ENCODE measurements at places on chromosomes 2 and 18.

DNA sequence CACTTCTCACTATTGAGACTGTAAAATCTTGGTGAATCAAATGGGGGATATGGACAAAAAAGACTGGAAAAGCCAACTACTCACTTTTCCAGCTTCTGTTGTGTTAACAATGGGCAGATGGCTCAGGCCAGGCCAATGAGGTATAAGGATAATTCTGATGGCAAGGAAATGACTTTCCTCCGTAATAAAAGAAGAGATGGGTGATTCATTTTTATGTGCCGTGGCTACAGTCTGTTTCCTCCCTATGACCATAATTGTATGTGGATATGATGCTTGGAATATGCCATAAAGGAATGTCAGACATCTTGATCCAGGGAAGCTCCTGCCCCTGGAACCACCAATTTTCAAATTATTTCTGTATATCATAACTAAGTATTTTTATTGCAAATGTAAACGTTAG is 406.8 kb downstream of the CCDC85A start:
- DNase-seq, result no peak

GRCh38 chr2:42494355-42495233 is 812 bp upstream of the KCNG3 start:
- DNase-seq, result peak; percentile 37

DNA sequence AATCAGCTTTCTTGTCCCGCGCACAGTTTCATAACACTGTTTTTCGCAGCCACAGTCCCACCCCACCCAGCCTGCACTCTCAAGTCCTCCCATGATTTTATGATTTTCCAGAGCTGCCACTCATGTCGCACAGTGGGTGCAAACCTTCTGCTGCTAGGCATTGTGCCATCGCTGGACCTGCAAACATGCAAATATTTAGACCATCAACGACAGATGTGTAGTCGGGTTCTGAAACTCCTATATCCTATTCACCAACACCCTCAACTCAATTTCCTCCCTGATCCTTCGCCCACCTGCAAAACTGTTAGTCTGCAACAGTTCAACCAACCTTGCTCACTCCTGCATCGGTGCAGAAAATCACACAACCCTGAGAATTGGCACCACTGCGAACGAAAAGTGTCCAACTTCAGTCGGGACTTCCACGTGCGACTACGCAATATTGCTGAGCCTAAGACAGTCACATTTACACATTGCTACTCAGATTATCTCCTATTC is 871 bp upstream of the ALS2 start:
- no peak for DNase-seq

DNA sequence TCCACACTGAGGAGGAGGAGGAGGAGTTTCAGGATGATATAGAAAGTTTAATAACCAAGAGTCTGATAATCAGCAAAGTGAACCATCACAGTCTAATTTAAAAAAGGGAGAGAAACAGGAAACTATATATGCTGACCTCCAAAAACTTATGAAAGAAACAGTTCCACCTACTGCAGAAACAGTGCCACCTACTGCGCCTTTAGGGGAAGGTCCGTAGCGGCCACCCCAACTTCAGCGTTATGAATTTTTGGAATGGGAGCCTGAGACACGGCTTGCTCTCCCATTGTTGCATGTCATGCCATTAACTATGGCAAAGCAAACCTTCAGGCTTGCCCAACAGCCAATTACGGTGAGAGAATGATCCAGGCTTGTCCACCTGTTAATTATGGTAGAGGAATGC is 1719.2 kb upstream of the LRRTM1 start:
- no peak for DNase-seq

GRCh38 chr2:104897515-104898184 is 43.7 kb downstream of the POU3F3 start:
- no peak for DNase-seq

DNA sequence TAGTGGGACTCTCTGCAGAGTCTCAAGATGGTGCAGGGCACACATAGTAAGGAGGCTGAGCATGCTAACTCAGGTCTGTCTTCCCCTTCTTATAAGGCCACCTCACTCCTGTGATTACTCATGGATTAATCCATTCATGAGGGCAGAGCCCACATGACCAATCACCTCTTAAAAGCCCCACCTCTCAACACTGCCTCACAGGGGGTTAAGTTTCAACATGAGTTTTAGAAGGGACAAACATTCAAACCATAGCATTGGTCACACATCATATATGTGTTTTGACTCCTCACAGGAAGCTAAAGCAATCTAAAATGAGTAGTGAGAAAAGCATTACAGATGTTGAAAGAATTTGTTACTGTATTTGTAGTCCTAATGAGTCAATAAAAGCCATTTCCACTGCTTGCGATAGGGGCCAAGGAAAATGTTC is 57.5 kb downstream of the DTNA start:
- DNase-seq, result no peak

DNA sequence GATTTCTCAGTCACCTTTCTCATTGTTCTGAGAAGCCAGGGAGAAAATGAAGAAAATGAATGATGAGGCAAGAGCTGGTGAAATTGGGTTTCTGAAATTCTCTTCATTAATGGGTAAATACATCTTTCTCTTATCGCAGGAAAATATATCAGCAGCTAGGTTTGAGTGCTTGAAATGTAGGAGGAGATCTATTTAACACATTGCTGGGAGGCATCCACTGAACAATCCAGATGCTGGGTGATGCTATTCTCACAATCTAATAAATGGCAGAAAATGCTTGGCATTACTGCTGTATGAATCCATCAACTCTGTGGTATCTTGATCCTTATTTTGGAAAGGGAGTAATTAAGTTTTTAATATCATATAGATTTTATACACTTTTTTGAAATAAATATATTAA is 199.6 kb upstream of the LRP1B start:
- no peak for DNase-seq

GRCh38 chr18:49631146-49631866 is 69.4 kb downstream of the LIPG start:
- no peak for DNase-seq

DNA sequence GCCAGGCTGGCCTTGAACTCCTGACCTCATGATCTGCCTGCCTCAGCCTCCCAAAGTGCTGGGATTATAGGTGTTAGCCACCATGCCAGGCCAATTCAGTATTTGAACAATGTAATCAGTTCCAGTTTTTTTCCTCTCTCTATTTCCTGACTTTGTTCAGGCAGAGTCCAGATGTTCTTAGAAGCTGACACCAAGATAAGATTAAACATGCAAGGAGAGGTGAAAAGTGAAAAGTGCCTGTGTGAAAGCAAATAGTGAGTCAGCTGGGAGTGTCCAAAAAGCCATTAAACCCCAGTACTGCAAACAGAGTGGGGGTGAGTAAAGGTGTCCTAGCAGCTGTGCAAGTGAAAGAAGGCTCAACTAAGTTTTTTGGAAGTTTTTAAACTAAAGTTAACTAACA is 231.5 kb downstream of the PTH2R start:
- no peak for DNase-seq

DNA sequence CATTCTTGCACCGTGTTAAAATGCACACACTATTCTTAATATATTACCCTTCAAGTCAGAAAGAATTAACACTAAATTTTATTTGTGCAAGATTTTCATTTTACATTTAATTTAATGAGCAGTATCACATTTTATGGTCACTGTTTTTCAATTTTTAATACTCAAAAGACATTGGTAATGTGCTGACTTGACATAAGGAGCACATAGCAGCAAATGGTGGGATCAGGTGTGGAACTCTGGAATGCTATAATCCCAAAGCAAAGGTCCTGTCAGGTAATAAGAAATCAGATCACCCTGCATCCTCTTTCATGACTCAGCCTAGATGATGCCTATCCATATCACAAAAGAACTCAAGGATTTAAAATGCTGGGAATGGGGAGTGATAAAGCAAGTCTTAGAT is 55.6 kb upstream of the SPAG16 start:
- DNase-seq, result no peak

- DNase-seq, result no peak
Observed at GRCh38 chr2:66306483-66306882, 128.4 kb upstream of the MEIS1 start.

DNA sequence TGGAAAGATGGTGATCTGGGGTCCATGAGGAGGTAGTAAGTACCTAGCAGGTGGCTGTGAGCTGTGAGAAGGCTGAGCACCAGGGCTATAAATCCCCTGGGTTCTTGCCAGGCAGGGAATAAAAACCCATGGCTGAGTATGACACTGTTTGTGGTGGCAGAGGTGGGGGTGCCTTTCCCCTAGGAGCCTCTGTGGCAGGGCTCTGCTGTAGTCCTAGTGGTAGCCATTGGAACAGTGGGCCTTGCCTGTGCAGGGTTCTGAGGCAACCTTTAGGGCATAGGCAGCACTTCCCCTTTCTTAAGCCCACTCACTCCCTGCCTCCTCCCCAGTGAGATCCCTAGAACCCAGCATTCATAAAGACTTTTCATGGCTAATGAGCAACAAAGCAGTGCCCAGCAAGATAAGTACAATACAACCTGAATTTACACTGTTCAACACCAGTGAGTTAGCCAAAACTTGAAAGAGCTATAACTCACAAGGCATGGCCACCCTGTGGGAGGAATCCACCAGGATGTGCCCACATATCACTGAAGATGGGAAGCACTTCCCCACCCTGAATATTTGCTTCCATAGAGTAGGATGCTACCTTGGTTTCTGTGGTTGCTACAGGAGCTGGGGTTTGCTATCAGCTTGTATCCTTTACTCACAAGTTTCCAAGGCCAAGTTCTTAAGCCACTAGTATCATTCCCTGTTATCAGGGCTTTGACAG is 100.9 kb upstream of the NEUROD1 start:
- no peak for DNase-seq

DNA sequence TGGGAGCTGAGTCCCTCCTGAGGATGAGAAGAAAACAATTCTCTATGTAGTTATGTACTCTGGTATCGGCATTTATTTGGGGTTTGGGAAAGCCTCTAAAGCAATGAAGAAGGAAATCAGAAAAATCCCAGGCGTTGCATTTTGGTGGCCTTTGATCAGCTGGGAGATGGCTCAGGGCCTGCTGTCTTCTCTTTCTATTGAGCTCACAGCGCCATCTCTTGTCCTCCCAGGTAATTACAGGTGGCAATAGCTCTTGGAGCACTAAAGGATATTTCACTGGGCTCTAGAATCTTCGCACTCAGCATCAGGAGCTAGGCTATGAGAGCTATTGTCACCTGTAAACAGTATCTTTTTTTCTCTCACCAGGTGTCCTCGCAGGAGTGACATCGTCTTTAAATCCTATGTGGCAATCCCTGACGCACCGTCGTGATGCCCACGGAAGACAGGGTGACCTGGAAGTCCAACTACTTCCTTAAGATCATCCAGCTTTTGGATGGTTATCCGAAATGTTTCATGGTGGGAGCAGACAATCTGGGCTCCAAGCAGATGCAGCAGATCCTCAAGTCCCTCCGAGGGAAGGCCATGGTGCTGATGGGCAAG is 76.1 kb upstream of the PMAIP1 start:
- DNase-seq, result peak; percentile 80

DNA sequence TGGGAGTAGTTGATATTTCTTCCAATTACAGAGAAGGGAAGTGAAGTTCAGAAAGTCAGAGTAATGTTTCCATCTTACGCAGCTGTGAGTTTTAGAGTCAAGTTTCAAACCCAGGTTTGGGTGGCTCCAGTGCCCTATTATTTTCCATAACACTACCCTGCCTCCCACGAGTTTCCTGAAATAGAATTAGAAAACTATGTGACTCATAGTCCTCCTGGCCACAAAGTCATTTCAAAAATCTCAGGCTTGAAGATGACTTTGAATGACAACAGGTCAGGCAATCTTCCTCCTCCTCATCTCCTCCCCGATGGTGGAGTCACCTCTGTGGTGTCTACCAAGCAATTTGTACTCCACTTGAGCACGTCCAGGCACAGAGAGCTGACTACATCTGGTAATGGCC is 212.3 kb upstream of the TRIB2 start:
- DNase-seq, result no peak

DNA sequence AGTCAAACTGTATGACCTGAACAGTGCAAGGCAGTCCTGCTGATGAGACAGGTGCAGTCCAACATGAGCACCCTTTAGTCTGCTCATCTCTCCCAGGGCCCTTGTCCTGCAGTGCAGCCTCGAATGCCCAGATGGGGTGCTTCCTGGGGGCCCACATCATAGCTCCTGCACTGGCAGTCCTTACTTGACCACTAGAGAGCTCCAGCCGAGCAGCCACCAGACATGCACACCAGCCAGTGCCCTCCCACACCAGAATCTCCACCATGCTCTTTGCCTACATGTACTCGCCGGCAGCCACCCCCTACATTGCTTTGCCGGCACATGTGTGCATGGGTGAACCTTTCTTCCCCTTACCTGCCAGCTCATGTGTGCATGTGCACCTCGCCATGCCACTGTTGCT is 188.8 kb upstream of the GULP1 start:
- no peak for DNase-seq

DNA sequence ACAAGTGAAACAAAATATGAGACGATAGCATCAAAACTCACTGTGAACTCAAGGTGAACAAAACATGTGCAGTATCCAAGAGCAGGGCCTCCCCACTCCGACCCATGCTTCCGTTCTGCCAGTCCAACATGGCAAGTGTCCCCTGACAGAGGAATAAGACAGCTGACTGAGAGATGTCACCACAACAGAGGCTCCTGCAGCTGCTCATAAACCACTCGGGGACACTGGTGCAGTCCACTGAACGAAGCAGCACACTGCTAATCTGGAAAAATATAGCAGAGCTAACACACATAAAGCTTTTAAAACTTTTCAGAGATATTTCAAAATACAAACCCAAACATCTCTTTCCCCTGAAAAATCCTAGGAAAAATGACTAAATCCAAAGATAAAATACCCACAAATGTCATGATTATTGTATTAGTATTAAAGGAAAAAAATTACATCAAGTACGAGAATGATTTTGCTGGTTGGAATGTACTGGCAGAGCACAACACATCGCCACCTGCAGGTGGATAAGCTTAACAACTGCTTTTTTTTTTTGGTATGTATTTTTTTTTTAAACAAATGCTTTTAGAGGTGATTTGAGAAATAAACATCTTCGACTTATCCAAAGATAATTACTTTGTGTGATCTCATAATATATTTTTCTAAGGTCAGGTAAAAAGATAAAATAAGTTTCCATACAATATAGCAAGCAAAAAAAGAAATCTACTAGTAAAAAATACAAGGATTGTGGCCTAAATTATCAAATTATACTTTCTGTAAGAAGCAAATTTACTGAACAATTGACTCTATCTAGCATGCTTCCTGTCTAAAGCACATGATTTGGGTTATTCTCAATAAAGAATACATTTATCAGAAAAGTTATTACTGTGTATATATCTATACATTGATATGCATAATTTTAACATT is 18.6 kb downstream of the THADA start:
- DNase-seq, result no peak

DNA sequence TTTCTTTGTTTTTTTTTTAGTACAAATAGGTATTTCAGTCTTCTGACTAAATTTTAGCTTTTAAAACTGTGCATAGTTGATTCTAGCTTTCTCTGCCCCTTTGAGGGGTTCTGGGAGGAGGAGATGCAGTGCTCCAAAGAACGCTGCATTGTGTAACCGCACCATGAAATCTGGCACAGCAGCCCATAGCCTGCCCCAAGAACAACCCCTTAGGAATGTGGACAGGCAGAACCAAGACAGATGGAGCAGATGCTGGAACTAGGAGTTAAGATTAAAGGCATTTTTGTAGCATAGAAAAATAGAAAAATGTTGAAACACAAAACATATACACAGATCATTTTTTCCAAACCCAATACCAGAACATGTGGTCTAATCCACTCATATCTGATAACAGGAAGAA is 187.5 kb downstream of the SCG2 start:
- DNase-seq, result no peak

Data from NCI-H1092 (cell line).